ENCODE measurements at places on chromosomes 12 and 14. TPM values are rescaled to one million over a fixed set of nuclear protein-coding genes. Genes with fewer than 3 reads are reported as not detected.

GRCh38 chr12:89875225-89875624 lies 166.6 kb upstream of the ATP2B1 start:
- DNase-seq, result no peak

- no peak for DNase-seq
Measured at GRCh38 chr12:65741656-65742017, 82.6 kb upstream of the HMGA2 start.

The ENDOU gene
- total RNA-seq, result 21.4 TPM

- DNase-seq, result no peak
Measured at GRCh38 chr12:21026302-21026701, 104.7 kb upstream of the SLCO1B1 start.

GRCh38 chr12:45388545-45388944 lies 172.7 kb downstream of the ANO6 start:
- no peak for DNase-seq

DNA sequence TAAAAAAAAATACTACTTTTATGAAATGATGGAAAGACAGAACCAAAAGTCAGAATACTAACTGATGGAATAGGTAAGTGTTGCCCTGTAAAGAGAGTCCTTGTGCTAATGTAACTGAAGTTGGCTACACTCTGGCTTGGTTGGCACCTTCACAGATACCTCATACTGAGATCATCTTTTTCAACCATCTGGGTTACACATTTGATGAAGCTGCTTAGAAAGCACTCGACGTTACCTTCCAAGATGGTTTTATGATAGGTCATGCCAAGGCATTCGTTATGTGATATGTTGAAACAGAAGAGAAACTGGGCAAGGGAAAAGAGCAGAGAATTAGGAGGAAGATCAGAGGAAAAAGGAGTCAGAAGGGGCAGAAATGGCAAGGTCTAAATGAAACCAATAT lies 203.8 kb downstream of the ADAMTS20 start:
- no peak for DNase-seq

GRCh38 chr12:31234955-31235867 lies 90.7 kb downstream of the SINHCAF start:
- DNase-seq, result no peak

GRCh38 chr12:6961695-6962284 lies 8.7 kb downstream of the PHB2 start:
- DNase-seq, result no peak

DNA sequence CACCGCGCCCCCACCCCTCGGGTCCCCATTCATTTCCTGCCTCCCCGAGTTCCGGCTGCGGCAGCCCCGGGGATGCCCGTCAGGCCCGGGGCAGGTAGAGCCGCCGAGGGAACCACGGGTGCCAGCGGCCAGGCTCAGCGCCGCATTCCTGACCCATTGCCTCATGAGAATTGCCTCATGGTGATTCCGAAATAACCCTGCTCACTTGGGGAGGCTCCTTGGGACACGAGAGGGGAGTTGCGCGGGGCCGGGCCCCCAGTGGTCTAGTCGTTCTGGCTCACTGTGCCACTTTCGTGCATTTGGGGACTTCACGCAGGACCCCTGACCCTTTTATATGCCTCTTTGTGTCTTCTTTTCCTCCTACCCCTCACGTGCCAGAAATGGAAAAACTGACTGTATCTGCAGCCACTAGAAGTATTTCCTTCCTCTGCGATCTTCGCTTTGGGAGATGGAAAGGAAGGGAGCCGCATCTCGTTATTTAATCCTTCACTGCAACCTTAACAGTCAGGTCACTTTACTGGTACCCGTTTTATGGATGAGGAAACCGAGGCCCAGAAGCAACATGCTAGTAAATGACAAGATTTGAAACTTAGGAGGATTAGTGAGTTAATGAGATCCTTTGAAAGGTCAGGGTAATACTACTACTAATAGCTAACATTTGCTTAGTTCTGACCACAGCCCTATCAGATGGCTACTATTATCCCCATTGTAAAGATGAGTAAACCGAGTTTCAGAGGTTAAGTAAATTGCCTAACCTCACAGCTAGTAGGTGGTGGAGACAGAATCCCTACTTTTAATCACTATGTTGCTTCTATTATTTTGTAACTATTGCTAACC lies 768 bp downstream of the PTPN11 start:
- no peak for DNase-seq

DNA sequence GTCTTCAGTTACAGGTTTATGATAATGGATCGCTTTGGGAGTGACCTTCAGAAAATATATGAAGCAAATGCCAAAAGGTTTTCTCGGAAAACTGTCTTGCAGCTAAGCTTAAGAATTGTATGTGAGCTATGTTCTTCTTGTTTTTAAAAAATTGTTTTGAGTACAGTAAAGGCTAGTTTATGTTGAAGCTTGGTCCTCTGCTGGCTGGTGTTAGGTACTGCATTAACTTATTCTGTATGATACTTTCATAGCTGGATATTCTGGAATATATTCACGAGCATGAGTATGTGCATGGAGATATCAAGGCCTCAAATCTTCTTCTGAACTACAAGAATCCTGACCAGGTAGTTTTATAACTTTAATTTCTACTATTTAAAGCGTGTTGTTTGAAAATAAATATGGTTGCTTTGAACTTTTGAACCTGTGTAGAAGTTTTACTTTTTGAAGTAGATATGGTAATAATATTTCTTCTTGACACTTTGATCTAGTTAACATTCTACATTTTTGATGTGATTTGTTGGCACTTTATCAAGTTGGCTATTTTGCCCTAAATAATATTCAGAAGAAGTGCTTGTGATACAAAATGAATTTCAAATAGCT lies 55.7 kb downstream of the VRK1 start:
- no peak for DNase-seq

DNA sequence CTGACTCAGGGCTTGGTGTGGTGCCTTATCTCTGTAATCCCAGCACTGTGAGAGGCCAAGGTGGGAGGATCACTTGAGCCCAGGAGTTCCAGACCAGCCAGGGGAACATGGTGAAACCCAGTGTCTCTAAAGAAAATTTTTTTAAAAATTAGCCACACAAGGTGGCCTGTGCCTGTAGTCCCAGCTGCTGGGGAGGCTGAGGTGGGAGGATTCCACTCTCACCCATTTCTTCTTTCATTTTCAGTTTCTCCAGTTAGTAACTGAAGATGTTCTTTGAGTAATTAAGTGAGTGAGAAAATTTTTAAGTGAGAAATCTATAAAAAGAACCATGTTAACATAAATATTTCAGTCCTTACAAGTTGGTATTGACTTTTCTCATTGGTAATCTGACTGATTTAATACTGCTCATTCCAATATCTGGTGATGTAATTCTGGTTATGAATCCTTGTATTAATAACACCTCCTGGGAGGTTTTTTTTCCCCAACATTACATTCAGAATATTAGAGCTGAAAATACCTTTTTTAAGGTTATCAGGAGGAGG lies 6.1 kb downstream of the METTL3 start:
- DNase-seq, result no peak

GRCh38 chr12:31890295-31891285 lies 68.6 kb upstream of the RESF1 start:
- no peak for DNase-seq

DNA sequence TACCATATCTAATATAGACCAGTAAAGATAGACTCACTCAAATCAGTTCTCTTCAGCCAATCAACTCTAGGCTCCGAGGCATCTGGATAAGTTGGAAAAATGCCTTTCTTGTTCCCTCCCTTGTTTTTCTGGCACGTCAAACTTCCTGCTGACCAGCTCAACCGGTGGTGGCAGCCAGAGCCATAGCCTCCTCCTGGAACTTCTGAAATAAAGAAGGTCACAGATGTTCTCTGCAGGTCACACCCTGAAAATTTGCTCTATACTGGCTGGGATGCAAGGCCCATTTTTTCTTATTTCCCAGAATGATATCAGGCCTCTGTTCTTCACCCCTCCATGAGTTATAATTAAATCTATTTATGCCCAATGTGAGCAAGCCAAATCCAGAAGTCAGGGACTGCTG lies 81.9 kb downstream of the BMP4 start:
- no peak for DNase-seq

The GPR65 gene
- 1.2 TPM for total RNA-seq

GRCh38 chr12:109861689-109862314 lies 18.5 kb downstream of the GLTP start:
- DNase-seq, result no peak

- DNase-seq, result no peak
Measured at GRCh38 chr12:123055281-123055766, 74.8 kb downstream of the ARL6IP4 start.

GRCh38 chr12:78494911-78495310 lies 369.7 kb upstream of the SYT1 start:
- DNase-seq, result no peak

DNA sequence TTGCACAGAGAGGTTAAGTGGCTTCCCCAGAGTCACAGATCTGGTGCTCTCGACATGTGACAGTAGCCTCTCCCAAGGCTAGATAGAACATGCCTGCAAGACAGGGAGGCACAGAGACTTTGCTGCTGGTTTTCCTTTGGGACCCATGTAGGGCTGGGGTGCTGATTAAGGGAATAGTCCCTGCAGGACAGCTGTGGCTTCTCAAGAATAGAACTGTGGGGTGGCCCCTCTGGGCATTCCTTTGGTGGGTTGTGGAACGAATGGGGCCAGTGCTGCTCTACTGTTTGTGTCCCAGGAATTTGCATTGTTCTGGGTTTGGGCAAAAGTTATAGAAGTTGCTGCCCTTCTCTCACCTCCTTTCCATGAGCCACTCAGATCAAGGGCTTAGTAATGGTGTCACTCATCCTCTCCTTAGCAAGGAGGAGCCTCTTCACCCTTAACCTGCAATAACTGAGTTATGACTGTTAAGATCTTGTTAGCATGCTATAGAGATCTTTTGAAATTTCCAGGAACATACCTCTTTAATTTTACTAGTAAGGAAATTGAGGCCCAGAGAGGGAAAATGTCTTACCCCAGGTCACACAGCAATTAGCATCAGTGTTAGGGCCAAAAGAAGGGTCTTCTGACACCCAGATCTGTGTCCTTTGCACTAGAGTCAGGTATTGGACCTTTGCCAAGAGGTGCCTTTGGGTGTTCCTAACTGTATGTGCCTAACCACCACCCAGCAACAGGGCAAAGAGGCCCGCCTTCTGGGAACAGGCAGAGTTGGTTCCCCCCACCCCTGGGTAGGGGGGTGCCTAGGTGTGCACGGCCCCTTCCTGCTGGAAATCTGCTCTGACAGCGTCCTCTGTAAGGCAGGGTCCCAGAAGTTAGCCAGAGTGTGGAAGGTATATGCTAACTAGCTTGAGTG lies 31.4 kb downstream of the CD9 start:
- DNase-seq, result no peak

The SLC25A47 gene
- not detected for total RNA-seq

DNA sequence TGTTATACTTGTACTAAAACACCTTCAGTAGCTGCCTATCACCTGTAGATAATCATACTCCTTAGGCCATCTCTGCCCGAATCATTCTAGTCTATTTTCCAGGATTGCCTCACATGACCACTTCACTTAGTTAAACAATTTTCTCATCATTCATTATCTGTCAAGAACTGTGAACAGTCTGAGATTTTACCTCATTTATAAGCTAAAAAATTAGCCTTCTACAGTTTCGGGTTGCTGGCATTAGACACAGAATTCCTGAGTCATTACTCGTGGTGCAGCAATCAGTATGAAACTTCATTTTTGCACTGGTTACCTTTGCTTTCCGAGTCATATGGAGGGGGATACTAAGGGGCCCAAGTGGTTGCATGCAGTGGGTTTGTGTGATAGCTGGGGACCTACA lies 57.6 kb upstream of the OTOGL start:
- DNase-seq, result no peak

The TSPAN9 gene
- total RNA-seq, result 32.2 TPM

- DNase-seq, result no peak
Measured at GRCh38 chr12:130456375-130457199, 118.9 kb downstream of the PIWIL1 start.

The SYNJ2BP gene
- total RNA-seq, result 20.9 TPM

- DNase-seq, result no peak
Measured at GRCh38 chr14:94392510-94392935, 4.1 kb upstream of the SERPINA1 start.

DNA sequence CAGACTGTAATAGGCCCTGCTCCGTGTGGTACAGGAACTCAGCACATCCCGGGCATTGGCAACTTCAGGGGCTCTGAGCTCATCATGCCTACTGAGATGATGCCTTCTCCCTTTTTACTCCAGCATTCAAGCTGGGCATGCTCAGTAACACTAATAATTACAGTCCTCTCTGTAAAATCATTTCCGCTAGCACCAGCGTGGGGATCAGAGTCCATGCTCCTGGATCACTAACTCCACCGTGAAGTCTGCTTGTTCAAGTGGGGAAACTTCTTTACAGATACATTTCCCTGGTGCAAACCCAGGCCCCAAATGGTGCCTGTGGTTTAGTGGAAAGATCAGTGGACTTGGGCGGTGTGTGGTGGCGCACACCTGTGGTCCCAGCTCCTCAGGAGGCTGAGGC lies 16.7 kb downstream of the CLSTN3 start:
- DNase-seq, result no peak

DNA sequence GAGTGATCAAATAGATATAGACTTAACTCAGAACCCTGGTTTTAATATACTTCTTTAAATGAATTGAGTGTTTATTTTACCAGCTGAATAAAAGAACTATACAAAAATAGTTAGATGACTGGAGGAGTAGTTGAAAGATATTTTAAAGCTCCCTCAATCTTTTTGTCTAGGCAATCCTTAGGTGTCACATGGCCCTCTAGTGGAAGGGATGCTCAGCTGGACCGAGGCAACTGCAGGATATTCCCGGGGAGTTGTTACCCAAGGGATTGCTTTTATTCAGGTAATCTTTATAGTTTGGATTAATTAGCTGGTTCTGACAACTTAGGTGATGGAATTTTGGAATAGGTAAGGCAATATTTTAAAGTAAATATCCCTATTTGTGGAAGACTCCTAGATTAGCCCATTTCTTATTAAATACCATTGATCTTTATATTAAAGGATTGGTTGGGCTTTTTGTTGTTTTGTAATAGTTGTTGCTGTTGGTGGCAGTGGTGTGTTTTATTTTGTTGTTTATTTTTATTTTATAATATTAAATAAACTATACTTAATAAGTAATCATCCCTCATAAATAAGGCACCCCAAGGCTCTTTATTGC lies 57.1 kb downstream of the ZDHHC17 start:
- no peak for DNase-seq

GRCh38 chr12:114875313-114875712 lies 191.3 kb upstream of the TBX3 start:
- no peak for DNase-seq

- DNase-seq, result no peak
Measured at GRCh38 chr12:104022786-104023185, 27.2 kb downstream of the GLT8D2 start.

- DNase-seq, result no peak
Measured at GRCh38 chr12:1706632-1706980, 15.7 kb downstream of the ADIPOR2 start.

- DNase-seq, result peak; percentile 95
Measured at GRCh38 chr12:34208331-34209258, 186.3 kb downstream of the ALG10 start.
